ENCODE measurements at places on chromosomes 11 and 22.

- DNase-seq: no peak
Observed at GRCh38 chr11:131745405-131745804, 375.0 kb downstream of the NTM start.

GRCh38 chr11:10295064-10295901 lies 1.3 kb upstream of the SBF2 start:
- no peak for DNase-seq

- no peak for DNase-seq
Observed at GRCh38 chr22:24137595-24137994, 43.7 kb upstream of the SUSD2 start.

- DNase-seq: no peak
Observed at GRCh38 chr11:29448246-29448877, 568.5 kb downstream of the KCNA4 start.

- DNase-seq: no peak
Observed at GRCh38 chr11:131656839-131657211, 286.4 kb downstream of the NTM start.

GRCh38 chr22:27405672-27406388 lies 395.7 kb downstream of the MN1 start:
- DNase-seq: peak; percentile 8

GRCh38 chr11:63888170-63889086 lies 28.5 kb downstream of the RCOR2 start:
- peak; percentile 29 for DNase-seq

GRCh38 chr22:24516301-24516737 lies 21.2 kb downstream of the UPB1 start:
- DNase-seq: no peak

- DNase-seq: no peak
Observed at GRCh38 chr11:94459576-94459975, 34.1 kb downstream of the MRE11 start.

- no peak for DNase-seq
Observed at GRCh38 chr22:28024422-28024888, 105.4 kb upstream of the PITPNB start.

DNA sequence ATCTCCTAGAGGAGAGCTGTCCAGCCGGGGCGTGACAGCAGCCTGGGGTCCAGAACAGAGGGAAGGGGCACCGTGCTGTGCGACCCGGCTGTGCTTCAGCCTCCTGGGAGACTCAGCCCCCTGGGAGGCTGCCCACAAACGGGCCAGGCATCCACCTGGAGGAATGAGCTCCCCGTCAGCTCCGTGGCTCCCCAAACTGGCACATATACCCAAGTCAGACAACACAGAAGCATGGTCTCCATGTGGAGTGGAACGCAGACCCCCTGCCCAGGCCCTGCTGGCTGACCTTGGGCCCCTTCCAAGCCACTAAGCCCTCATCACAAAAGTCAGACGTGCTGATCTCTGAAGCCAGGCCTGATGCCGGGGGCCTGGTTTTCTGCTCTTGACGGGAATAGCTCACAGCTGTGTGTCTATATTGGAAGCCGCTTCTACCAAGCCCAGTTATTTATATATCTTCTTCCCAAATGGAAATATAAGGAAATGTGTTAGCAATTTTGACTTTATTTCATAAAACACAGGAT lies 91.7 kb downstream of the BRD1 start:
- no peak for DNase-seq

- DNase-seq: no peak
Observed at GRCh38 chr11:75505916-75506692, 19.6 kb downstream of the GDPD5 start.

DNA sequence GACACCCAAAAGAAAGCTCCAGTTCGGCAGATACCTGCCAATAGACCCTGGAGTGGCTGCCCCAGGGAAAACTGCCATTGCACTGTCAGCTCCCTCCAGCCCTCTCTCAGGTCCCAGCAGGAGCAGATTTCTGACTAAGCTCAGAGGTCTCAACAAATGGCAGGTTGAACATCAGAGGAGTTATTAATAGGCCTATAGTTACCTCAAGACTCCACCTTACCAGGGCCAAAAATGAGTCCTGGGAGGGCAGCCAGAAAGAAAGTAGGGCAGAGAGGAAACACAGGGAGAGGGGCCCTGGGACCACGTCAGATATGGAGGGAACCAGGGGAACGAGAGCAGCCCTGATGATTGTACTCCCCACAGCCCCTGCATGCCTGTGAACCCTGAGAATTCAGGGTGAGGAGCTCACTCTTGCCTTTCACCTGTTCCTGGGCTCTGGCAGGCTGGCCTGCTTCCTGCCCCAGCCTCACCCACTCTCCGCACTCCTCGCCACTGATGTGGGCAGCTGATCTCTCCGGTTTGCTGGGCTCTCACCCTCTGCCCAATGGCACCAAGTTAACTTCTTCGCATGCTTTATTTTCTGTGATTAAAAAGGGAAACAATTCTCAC lies 4.3 kb upstream of the RGL4 start:
- DNase-seq: no peak

DNA sequence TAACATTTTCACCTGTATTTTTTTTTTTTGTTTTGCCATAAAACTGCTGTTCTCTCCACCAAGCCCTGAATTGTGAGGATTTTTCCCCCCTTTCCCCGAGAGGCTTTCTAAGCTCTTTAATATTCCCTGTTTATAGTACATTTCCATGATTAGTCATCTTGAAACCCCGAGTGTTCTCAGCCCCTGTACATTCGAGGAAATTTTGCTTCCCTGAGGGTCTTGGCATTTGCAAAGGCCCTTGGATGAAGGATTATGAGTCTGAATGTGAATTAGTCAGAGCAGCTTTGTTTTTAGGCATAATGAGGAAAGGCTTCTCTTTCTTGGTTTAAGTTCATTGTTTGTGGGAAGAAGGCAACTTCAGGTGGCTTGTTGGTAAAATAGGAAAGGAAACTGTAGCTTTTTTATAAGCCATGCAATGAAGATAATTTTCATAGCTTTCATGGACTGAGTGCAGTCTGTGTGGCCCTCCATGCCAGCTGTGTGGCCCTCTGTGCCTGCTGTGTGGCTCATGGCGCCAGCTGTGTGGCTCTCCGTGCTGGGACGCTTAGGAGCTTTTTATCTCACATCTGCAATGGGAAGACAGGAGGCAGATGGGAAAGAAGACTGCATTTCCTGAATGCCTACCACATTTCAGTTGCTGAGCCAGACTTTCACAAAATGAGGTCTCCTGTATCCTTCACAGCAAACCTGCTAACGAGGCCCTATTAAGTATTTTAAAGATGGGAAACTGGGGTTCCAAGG lies 129.0 kb downstream of the TEAD1 start:
- DNase-seq: no peak

DNA sequence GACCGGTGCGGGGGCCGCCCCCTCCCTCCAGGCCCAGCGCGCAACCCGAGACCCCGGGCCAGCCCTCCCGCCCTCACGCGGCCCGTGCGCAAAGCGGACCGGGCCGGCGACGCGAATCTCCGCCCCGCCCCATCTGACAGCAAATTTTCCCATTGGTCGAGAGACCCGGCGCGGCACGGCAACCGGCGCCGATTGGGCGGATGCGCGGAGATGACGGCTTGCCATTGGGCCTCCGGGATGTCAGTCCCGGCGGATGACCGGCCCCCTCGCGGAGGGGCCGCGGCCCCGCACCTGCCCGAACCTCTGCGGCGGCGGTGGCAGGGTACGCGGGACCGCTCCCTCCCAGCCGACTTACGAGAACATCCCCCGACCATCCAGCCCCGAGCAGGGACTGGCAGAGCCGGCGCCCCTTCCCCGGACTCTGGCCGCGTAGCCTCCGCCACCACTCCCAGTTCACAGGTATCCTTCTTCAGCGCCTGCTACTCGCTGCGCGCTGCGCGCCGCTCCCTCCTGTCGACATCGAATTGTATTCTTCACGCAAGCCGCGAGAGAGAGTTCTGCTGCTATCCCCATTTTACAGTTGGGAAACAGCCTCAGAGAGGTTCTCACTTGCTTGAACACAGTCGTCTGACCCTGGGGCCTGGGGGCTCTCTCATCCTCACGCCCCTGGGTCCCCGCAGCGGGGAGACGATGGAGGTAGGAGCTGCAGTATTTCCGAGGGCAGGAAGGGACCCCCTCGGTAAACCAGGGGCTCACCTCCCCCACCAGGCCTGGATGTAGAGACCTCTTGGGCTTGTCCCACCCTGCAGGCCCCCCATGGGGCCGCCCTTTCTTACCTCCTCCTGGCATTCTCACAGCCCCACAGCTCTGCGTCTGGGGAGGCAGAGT lies at the start of gene ARVCF:
ARVCF (minus strand) TSS at position 90 of the 888 bp plus-strand sequence. CDS start 26,029 bp downstream, outside the sequence.
- DNase-seq: peak; percentile 84

GRCh38 chr11:8686325-8686724 lies 3.7 kb downstream of the RPL27A start:
- no peak for DNase-seq

- no peak for DNase-seq
Observed at GRCh38 chr11:282630-283360, 4.6 kb downstream of the NLRP6 start.

DNA sequence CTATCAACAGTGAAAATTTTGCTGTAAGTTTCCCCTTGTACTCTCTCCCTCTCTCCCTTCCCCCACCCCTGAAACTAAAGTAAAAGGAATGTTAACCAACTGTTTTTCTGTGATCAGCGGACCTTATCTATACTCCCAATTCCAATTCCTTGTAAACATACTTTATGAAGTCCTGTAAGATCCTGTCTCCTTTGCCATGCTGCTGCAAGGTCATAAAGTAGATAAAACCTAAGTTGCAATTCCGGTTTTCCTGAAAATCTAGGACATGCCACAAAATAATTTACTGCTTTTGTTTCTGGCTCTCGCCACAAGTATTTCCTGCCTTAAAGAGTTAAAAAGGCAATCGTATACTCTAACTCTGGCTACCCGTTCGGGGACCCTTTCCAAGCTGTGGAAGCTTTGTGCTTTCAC lies 1469.0 kb downstream of the LRRC4C start:
- DNase-seq: no peak

GRCh38 chr11:59601788-59602187 lies 13.8 kb downstream of the OSBP start:
- no peak for DNase-seq

- DNase-seq: no peak
Observed at GRCh38 chr11:128608746-128609407, 21.5 kb upstream of the ETS1 start.

DNA sequence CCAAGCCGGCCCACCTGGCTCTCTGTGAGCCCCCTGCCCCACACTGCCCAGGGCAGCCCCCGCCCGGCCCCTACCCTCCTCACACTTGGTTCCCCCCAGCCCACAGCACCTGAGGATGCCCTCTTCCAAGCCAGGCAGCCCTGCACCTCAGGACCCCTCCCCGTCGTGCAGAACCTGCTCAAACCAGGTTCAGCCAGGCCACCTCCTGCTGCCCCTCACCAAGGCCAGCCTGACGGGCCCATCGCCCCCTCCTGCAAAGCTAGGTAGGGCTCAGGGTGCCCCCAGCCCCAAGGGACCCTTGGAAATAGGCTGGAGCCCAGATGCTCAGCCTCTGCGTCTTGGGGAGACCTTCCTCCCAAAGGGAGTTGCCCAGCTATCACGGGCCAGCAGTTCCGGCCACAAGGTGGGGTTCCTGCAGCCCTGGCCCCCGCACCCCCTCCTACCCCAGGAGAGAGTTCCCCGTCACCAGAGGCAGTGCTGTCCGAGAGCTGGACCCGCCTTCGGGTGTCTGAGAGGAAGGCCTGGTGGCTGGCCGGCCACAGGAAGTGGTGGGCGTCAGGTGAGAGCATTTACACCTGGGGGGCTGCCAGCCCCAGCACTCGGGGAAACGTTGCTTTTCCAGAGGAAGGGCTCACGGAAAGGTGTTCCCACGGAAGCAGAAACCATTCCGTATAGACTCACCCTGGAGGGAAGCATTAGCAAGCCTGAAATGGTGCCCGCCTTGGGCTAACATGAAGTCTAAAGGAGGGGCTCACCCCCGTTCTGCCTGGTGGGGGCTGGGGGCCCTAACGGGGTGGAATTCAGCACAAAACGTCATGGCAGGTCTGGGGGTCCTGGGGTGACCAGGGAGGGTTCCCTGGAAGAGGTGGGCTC lies 3.2 kb upstream of the SYT8 start:
- DNase-seq: no peak

- no peak for DNase-seq
Observed at GRCh38 chr22:50269573-50269969, 609 bp downstream of the MAPK11 start.

DNA sequence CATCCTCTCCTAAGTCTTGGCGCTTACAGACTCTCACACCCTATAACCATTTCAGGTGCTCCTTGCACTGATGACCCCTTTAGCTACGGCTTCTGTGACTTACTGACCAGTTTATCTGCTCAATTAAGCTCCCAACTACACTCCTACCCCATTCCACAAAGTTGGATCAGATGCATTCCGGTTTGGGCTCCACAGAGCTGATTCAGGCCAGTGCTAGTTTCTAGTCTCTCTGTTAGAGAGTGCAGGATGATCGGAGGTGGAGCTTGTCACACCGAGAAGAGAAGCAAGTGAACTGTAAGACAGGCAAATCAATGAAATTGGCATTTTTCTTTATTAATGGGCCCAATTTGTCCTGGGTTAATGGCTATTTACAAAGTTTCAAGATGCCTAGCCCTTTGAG lies 436.8 kb upstream of the CADM1 start:
- no peak for DNase-seq

GRCh38 chr11:74844865-74845264 lies 96.2 kb downstream of the RNF169 start:
- DNase-seq: no peak

DNA sequence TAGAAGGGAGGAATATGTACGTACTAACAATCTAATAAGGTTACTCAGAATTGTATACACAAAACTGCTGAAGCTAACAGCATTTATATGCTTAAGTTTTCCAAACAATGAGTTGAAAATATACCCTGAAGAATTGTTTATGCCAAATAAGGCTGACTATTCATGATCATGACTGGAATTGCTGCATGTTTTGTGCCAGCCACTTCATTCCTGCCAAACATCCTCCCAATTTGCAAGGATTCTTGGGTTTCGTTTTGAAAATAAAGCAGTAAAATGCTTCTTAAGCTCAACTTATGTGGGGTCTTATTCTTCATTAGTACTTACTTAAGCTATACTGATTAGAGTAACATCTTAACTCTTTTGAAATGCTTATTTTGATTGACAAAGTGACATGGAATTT lies 149.0 kb downstream of the SPON1 start:
- no peak for DNase-seq

DNA sequence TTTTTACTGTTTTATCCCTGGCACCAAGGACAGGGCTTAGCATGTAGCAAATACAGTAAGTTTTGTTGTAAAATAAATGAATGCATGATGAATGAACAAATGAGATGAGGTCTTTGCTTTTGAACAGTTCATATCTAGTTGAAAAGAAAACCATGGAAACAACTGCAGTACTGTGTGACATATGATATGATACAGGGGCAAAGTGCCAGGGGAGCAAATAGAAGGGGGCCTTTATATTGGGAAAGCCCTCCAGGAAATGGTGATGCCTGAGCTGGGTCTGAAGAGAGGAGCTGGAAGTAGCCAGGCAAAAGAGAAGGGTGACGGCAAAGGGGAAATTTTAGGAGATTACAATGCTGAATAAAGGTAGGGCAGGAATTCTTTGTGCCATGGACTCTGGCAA lies 63.8 kb upstream of the UCP3 start:
- DNase-seq: no peak

- no peak for DNase-seq
Observed at GRCh38 chr22:33697640-33698039, 222.6 kb downstream of the LARGE1 start.

GRCh38 chr11:35259529-35259928 lies 120.6 kb downstream of the CD44 start:
- DNase-seq: no peak
